ENCODE measurements at places on chromosomes 16 and 17.
A peak's percentile ranks its signal among the peaks of the same experiment; 100 is the strongest.

DNA sequence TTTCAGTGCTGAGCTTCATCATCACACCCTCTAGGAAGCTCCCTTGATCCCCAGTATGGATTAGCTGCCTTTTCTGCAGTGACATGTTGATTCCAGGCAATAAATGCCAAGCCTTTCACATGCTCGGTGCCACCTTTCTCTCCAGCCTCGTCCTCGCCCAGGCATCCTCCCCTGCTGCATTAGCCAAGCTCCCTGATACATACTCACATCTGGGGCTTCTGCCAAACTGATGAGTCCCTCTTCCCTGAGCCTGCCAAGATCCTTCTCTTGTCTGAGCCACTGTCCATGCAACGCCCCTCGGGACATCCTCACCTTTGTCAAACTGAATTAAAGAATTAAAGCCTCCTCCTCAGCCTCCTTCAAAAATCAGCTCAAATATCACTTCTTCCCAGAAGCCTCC is 538.5 kb upstream of the CDH11 start:
- DNase-seq: no peak

GRCh38 chr17:34314279-34314678 is 5.0 kb upstream of the CCL8 start:
- no peak for DNase-seq

- no peak for DNase-seq
Observed at GRCh38 chr17:82380860-82381702, 9.5 kb downstream of the UTS2R start.

DNA sequence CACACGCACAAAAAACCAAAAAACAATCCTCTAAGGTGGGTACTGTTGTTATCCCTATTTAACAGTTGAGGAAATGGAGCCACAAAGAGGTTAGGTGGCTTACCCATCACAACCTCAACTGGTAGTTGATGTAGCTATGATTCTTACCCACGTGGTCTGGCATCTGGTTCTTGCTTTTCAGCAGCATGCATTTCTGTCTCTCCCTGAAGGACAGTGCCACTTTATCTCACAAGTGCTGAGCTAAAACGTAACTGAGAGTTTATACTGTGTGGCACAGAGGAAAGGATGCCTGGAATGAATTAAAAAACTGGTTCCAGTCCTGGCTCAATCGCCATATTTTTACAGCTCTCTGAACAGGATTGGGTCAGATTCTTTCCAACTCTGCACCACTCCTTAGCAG is 1.9 kb upstream of the CORO6 start:
- no peak for DNase-seq

DNA sequence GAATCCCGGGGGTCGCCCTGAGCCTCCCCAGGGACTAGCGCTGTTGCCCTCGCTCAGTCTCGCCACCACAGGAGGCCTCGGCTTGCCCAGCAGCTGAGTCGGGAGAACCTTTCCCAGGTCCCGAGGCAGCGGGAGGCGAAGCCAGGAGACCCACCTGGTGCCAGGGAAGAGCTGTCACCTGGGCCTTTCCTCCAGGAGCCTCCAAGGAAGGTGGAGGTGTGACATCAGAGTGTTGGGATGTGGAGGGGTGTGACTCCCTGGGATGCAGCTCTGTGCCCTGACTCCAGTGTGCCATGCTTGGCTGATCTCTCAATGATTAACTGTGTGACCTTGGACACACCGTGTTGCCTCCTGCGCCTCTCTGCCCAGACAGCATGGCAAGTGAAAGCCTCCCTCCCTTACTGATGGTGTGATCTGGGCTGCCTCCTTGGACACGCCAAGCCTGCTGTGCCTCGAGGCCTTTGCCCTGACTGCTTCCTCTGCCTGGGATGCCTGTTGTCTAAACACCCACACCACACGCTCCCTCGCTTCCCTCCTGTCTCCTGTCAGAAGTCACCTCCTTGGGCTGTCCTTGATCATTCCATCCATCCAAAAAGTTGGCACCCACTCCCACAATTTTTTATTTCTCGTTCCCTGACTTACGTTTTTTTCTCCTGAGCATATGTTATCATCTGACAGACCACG is 88.0 kb downstream of the CMIP start:
- DNase-seq: no peak

- no peak for DNase-seq
Observed at GRCh38 chr17:11285946-11286345, 44.9 kb downstream of the SHISA6 start.

DNA sequence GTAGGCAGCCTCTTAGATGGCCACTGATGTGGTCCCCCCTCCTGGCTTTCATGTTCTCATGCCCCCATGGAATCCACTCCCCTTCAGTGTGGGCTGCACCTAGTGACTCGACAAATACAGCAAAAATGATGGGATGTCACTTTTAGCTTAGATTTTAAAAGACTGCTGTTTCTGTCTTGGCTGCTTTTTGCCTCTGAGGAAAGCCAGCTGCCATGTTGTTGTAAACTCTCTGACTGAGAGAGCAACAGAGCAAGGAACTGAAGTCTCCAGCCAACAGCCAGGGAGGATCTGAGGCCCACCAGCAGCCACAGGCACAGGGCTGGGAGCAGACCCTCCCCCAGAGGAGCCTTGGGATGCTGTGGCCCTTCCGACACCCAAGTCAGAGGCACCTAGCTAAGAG is 60.6 kb upstream of the MARCHF10 start:
- no peak for DNase-seq

DNA sequence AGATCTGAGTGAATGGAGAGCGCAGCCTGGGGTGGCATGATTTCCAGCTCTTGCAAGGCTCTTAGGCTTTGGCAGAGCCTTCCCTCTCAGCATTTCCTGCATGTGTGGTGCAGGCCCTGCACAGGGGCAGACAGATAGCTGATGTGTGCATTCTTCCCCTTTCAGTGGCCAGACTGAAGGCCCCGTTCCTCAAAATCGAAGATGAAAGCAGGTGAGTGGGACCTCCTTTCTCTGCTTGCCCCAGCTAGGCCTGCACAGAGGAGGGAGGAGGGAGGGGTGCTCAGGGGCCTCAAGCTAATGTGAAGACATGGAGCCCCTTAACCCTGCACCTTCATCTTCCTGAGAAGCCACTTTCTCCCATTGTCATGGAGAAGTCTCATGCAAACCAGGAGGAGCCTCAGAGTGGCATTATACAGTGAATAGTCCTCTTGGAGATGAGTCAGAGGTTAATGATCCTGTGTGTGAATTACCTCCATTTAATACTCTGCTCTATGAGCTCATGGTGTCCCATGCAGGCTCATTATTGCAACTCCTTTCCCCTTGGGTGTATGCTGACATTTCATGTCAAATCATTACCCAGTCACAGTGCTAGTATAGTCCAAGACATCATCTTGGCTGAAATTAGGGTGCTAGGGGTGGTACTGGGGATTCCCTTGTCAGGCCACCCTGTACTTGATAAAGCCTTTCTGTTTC is 20.4 kb upstream of the ADAM11 start:
- no peak for DNase-seq

DNA sequence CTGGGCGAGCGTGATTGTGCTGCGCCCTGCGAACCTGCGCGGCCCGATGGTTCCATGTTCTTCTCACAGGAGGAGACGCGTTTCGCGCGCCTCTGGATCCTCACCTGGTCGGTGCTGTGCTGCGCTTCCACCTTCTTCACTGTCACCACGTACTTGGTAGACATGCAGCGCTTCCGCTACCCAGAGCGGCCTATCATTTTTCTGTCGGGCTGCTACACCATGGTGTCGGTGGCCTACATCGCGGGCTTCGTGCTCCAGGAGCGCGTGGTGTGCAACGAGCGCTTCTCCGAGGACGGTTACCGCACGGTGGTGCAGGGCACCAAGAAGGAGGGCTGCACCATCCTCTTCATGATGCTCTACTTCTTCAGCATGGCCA is 1.0 kb downstream of the FZD2 start:
- DNase-seq: no peak

GRCh38 chr17:42279776-42280630 is 3.8 kb upstream of the STAT5B start:
- DNase-seq: no peak

DNA sequence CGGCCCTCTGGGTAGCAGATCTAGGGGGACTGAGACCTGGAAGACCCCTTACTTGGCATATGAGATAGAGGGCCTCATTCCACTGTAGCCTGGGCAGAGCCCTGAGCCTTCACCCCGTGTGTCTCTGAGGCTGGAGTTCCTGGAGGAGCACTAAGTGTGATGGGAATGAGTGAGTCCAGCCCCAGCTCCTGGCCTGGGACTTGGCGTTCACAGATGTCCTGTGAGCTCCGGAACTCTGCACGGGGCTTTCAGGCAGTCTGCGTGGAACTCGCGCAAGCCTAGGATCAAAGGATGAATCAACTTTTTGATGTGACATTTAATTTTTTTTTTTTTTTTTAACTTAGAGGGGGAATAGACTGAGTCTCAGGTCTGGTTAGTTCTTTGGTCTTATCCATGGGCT is 1.8 kb downstream of the NKD1 start:
- no peak for DNase-seq

GRCh38 chr17:74037320-74037719 is 166.2 kb upstream of the RPL38 start:
- no peak for DNase-seq

- DNase-seq: no peak
Observed at GRCh38 chr17:1431631-1432104, 24.4 kb downstream of the CRK start.

- no peak for DNase-seq
Observed at GRCh38 chr16:53817117-53817755, 113.3 kb downstream of the FTO start.

- no peak for DNase-seq
Observed at GRCh38 chr16:13203725-13204124, 302.3 kb downstream of the SHISA9 start.

GRCh38 chr17:4501295-4501949 is 2.7 kb downstream of the SPNS2 start:
- no peak for DNase-seq

GRCh38 chr17:44241106-44241624 is 21.7 kb upstream of the UBTF start:
- no peak for DNase-seq

DNA sequence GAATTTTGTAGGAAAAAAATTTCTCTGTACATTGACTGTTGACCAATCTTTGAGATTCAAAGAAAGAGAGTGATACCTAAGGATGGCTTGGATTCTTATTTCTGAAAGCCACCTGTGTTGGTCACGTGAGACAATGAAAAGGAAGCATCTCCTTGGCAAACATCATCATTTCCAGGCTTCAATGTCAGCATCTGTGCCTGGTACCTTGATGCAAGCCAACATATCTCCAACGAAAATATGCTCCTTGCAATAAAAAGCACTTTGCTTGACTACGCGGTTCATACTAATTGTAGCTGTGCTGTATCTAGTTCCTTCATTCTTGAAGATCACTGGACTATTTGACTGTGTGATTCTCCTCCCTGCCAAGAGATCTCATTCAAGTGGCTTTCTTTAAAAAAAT is 503.4 kb upstream of the PSMD7 start:
- no peak for DNase-seq

DNA sequence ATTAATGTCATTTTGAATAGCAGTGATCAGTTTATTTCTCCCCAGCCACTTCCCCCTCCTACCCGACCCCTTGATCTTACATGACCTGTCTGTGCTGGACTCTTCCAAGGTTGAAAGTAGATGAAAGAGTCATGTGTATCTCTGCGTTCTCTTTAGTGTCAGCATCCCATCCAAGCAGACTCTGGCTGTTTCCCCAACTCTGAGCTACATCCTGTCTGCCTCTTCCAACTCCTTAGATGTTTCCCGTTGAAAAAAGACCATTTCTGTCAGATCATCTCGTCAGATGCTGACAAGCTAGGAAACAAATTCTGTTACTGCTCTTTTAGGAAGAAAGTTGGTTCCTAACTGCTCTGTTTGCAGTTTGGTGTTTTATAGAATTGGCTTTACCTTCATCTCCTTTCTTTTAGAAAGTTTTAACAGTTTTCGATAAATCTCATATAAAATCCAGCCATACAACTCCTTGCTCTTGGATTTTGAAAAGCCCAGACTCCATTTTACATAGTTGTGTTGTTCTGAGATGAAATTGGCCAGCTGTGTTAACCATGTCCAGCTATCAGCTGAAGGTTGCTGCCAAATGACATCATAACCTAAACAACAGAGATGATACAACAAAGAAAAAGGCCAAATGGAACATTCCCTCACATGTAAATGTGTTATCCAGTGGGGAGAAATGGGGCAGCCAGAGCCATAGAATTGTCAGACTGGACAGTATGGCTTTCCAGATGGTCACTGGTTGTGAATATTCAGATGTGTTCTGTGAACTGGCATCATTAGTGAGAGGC is 43.5 kb downstream of the CYB561 start:
- DNase-seq: no peak

GRCh38 chr17:29124925-29125273 is 55.3 kb downstream of the MYO18A start:
- no peak for DNase-seq

DNA sequence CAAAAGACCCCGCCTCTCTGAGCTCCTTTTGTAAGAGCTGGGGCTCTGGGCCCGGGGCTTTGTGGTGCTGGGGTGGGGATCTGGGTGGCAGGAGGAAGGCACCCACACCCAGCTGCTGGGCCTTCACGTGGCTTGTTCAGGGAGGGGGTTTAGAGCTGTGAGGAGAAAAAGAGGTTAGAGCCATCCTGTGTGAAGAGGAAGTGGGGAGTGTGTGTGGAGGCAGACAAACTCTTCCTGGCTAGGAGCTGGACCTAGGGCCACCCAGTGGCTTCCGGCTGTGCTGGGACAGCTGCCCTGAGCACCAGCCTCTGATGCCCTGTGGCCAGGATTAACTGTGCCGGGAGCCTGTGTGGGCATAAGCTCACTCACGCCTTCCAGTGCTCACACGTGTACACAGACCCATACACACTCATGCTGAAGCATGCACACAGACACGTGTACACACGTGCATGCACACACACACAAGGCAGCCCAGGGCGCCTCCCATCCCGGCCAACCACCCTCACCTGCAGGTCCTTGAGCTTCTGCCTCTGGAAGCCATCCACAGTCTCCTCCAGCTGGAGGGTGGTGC is 7.4 kb downstream of the CIBAR2 start:
- DNase-seq: peak; percentile 47

GRCh38 chr17:69057280-69057679 is 3.4 kb downstream of the ABCA9 start:
- no peak for DNase-seq

GRCh38 chr17:49489348-49489747 is 5.7 kb upstream of the NGFR start:
- DNase-seq: no peak

- DNase-seq: peak; percentile 95
Observed at GRCh38 chr17:82098169-82098938, at the start of gene FASN. FASN (minus strand) TSS chr17:82098236; CDS start chr17:82096445, 1,791 bp downstream.

Data from CD4-positive, alpha-beta T cell treated with Interleukin-15 for 1 hour (primary cell).